ENCODE measurements at places on chromosomes 1 and 21. TPM values are rescaled to one million over a fixed set of nuclear protein-coding genes. Genes with fewer than 3 reads are reported as not detected.
A peak's percentile ranks its signal among the peaks of the same experiment; 100 is the strongest.

The PRELP gene
- 4.4 TPM for total RNA-seq

The CAMK2N1 gene
- 36.4 TPM for total RNA-seq

The CCDC17 gene
- 1.0 TPM for total RNA-seq

The HSPA6 gene
- 25.8 TPM for total RNA-seq

The FMO5 gene
- total RNA-seq = 2.5 TPM

The CBS gene
- 25.8 TPM for total RNA-seq

The CD52 gene
- 1.4 TPM for total RNA-seq

The NPR1 gene
- 6.3 TPM for total RNA-seq

GRCh38 chr1:47967864-47968555 lies 29.2 kb downstream of the TRABD2B start:
- no peak for DNase-seq

DNA sequence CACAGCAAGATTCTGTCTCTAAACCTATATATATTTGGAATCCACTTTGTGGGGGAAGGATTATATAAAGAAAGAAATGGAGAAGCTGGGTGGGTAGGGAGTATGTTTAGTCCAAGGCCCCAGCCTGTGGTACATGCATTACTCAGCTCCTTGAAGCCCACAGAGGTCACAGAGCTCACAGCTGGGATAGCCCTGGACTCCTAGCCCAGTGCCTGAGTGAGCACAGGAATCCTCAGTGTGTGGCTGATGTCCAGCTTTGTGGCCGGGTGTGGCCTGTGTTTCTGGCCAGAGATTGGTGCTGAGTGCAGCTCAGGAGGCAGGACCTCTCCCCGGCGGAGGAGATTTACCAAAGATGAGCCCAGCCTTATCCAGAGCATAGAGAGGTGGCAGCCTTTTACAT lies 7.6 kb downstream of the CAPN9 start:
- no peak for DNase-seq

DNA sequence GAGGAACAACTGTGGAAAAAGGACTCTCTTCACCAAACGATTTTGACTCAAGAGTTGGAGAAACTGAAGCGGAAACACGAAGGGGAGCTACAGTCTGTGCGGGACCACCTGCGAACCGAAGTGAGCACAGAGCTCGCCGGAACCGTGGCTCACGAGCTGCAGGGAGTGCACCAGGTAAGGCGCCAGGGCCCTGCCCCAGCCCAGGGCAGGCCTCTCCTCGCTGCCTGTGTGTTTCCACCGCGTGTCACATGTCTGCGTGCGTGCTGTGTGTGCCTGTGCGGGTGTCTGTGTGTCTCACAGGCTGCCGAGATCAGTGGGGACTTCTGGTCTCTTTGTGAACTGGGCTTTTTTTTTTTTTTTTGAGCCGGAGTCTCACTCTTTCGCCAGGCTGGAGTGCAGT lies 43.0 kb downstream of the PCNT start:
- no peak for DNase-seq

GRCh38 chr1:94807742-94808491 lies 12.2 kb upstream of the SLC44A3 start:
- no peak for DNase-seq

DNA sequence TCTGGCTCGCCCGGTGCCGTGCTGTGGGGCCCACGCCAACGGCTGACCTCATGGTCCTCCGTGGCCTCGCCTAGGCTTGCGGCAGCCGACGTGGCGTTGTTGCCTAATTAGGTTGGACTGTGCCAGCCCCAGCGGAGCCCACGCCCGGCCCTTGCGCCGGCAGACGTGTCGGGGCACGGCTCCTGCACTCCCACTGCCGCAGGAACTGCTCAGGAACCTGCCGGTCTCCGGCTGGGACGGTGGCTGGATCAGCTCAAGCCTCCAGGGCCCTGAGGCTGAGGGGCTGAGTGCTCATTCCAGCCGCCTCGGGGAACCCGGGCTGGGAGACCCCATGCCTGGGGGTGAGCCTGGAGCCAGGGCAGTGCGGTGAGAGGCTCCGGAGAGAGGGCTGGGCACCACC lies 16.1 kb upstream of the PEX10 start:
- no peak for DNase-seq

DNA sequence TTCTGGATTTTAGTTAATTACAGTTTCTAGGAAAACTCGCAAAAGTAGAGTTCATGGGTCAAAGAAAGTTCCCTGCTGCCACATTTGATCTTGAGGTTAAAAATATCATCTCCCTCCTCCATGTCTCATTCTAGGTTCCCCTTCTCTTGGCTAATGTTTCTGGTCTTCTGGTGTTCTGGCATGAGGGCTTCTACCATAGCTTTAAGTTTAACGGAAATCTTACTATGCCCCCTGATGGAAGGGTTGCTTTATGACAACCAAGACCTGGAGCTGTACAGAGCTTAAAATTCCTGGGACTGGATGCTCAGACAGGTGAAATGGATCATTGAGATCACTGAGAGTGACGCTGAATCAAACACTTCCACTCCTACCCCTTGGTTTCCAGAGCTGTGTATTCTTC lies 1881.7 kb downstream of the MRPL39 start:
- no peak for DNase-seq

- DNase-seq = no peak
Observed at GRCh38 chr1:2533365-2533764, 3.3 kb upstream of the HES5 start.

GRCh38 chr1:89573410-89573809 lies 48.8 kb downstream of the LRRC8B start:
- no peak for DNase-seq

DNA sequence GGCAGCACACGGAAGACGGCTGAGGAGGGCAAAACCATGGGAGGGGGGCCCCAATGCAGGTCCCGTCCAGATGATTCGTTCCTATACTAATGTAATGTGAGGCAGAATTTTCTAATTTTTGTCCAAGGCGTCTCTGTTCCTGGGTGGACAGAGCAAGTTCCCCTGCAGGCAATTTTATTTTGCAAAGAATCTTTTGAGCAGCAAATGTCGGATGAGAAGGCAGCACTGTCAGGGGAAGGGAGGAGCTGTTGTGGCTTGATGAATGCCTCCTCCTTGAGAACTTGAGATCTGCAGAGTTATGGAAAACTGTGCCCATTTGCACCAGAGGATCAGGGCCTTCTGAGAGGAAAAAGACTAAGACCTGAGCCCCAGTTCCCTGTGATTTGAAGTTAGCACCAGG lies 17.3 kb downstream of the SLC1A7 start:
- DNase-seq = no peak

DNA sequence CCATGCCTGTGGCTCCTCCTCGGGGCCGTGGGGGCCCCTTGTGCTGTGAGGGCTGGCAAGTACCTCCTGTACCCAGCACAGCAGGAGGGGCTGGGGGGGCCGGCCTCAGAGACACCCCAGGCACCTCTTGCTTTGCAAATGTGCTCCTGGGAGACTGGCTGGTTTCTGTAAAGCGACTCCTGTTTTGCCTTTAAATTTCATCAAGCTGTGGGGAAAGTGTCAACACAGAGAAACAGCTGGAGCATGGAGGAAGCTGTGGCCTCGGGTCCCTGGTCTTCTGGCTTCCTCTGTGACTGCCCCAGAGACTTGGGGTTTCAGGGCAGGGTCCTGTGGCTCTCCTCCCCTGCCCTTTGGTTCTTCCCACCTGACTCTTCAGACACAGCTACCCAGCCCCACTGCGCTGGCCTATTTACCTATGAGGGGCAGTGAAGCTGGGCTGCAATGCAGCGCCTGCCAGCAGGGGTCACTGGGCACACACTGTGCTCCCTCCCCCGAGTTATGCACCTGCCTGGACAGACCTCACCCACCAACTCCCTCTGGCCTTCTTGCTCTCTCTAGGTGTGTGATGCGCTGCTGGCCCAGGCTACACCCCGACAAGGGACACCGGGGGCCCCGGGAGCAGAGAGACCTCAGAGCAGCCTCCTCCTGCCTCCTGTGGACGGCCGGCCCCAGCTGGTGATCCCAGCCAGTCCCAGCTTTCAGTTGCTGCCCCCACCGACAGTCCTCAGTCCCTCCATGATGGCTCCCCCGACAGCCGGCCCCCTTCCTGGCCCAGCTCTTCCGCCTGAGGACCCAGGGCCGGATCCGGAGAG lies 17.6 kb upstream of the PEX10 start:
- DNase-seq = no peak

GRCh38 chr1:37795340-37796125 lies 1.9 kb downstream of the MANEAL start:
- peak; percentile 60 for DNase-seq

GRCh38 chr1:221035662-221036153 lies 156.5 kb downstream of the HLX start:
- no peak for DNase-seq

DNA sequence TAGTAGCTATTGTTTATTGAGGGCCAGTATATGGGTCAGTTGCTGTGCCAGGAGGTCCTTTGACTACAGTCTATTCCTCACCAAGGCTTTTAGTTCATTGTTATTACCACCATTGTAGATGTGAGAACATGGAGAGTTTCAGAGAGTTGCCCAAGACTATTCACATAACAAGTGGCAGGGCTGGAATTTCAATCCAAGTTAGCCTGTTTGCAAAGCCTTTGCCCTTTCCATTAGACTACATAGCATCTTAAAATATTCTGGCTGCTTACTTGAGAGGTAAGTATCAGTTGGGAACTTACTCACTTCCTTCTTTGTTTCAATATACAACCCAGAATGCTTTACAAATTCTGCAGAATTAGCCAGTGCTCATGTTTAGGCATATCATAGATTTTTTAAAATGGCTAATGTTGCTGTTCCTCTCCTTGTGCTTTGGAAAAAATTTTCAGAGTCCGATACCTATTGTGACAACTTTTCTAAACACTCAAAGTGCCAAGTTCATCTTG lies 141.2 kb downstream of the FGGY start:
- no peak for DNase-seq

DNA sequence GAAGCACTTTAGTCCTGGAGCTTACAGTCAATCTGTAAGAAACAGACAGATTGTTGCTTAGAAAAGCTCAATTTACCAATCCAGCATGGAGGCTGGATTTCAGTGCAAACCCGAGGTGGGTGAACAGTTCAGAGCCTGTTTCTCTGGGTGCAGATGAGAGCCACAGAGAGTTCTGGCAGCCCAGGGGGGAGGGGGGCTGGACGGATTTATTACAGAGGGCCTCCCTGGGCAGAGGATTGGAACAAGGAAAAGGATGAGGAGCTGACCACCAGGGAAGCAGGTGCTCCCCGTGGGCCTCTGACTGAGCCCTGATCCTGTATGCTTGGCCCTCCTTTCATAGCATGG lies 38.0 kb upstream of the EPS8L3 start:
- no peak for DNase-seq

DNA sequence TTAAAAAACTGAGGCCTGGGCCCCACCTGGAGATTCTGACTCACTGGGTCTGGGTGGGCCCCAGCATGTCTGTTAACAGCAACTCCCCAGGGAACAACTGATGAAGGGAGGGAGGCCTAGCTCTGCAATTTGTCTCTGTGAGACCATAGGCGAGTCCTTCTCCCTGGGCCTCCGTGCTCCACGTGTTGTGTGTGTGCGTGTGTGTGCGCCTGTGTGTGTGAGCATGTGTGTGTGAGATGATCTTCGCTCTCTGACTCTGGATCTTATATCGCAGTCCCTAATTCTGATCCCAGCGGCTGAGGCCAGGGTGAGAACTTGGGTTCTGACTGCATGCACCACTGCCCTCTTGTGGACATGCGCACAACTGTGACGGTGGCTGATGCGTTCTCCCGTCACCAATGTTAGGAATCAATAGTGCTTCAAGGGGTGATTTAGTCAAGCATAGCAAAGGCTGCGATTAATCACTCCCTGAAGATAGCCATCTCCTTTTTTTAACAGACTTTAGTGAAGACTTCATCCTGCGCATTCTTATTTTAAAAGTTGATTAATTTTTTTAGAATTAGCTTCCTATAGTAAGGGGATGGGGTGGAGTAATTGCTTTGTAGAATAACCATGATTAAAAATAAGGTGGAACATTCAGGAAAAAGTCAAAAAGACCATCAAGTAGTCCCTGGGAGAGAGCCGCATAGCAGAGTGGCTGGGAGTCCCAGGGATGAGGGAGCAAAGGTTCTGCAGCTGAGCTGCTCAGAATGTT lies 62.4 kb upstream of the USP24 start:
- DNase-seq = peak; percentile 62

DNA sequence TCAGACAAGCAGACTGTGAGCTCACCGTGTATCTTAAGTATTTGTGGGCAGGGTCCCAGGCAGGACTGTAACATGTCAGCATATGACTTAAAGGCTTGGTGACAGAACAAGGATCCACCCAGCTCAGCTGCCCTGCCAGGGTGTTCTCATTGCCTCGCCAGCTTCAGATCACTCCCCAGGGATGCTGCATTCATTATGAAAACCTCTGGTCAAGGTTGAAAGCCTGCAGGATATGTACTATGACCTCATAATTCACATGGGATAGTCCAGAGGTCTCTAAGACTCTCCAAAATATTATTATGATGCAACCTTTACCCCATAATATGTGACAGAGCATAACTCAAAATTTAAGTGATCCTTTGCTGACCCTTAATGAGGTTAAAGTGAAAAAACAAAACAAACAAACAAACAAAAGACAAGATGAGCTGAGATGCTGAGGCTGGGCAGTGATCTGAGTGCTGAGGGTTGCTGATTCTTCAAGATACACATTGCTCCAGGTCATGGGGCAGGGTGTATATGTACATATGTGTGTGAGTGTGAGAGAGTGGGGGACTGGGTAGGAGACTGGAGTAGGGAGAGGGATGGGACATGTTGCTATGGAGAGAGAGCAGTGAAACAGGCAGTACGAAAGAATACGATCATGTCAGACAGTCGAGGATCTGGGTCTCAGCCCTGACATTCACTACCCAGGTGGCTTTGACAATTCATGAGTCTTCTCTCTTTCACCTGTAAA lies 98.8 kb upstream of the DUSP10 start:
- DNase-seq = no peak

DNA sequence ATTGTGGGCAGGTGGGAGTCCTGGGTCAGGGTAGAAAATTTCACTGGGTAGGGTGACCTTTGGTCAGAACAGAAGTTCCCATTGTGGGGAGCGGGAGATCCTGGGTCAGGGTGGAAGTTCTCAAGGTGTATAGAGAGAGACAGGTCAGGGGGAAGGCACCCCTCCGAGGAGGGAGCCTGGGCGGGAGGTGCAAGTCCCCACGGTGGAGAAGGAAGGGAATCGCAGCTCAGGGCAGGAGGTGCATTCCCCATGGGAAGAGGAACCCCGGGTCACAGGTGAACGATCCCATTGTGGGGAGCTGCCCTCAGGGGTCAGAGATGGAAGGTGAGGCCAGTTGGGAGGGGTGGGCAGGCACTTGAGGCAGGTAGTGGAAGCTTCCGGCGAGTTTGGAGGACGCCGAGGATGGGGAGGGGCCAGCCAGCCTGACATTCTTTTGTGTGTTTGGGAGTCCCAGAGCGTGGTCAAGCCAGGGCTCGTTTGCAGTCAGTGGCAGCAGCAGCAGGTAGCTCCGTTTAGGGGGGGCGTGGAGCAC lies 637 bp downstream of the LYPLA2 start:
- DNase-seq = no peak

DNA sequence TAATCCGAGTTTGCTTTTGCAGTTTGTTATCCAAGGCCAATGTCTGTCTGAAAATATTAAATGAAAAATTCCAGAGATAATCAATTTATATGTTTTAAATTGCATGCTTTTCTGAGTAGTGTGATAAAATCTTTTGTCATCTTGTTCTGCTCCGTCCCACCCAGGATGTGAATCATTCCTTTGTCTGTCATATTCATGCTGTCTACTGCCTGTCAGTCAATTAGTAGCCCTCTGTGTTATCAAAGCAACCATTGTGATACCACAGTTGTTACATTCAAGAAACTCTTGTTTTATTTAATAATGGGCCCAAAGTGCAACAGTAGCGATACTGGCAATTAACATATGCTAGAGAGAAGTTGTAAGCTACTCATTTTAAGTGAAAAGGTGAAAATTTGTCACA lies 819.3 kb downstream of the BRINP3 start:
- DNase-seq = no peak

- no peak for DNase-seq
Observed at GRCh38 chr1:14741082-14741481, 142.6 kb downstream of the KAZN start.
